ENCODE measurements at places on chromosomes 3 and 15. TPM values are rescaled to one million over a fixed set of nuclear protein-coding genes. Genes with fewer than 3 reads are reported as not detected.

ZBBX gene
- total RNA-seq: not detected

- H3K4me3 ChIP-seq: no peak overlapping the region
- peaks cover 6% of the 10 kb centered on the region for H3K4me1 ChIP-seq
- H3K27me3 ChIP-seq: peaks cover 2% of the 10 kb centered on the region
- DNase-seq: no peak
- no peaks in the 10 kb centered on the region for H3K36me3 ChIP-seq
- no peak overlapping the region for H3K27ac ChIP-seq
Measured at GRCh38 chr15:73900095-73900712, 26.1 kb upstream of the LOXL1 start.

GRCh38 chr3:113158171-113158570 is 53.2 kb upstream of the BOC start:
- peaks cover 2% of the 10 kb centered on the region for H3K27me3 ChIP-seq
- no peak overlapping the region for H3K27ac ChIP-seq
- no peaks in the 10 kb centered on the region for H3K36me3 ChIP-seq
- no peaks in the 10 kb centered on the region for H3K4me1 ChIP-seq

DNA sequence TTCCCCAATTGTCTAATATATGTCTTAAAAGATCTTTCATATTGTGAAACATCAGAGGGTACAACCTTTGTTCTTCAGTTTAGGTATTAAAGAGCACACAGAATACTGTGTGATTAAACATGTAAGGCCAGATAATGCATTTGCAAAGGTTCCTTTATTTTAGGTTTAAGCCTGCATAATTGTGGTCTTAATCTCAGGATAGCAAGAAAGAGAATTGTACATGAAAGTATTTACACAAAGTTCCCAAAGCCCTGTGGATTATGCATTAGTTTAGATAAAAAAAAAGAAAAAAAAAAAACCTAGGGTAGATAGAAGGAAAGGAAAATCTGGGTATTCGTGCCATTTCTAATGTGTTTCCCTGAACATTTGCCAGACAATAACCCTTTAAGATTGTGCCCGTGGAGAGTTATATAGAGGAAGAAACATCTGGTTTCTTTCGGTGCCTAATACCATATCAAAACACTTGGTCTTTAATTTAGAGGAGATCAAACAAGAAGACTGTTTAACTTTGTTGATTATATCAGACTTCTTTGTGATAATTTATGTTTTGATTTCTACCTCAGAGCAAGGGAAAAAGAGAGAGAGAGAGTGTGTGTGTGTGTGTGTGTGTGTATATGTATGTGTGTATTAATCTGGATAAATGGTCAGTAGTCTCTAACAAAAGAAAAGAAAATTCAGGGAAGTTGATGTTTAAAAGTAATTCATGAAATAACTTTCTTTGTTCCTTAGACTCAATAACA is 139.6 kb upstream of the CGNL1 start:
- H3K27me3 ChIP-seq: no peaks in the 10 kb centered on the region
- no peaks in the 10 kb centered on the region for H3K4me1 ChIP-seq
- H3K4me3 ChIP-seq: no peak overlapping the region
- no peak for DNase-seq
